ENCODE measurements at places on chromosomes 4 and X.

DNA sequence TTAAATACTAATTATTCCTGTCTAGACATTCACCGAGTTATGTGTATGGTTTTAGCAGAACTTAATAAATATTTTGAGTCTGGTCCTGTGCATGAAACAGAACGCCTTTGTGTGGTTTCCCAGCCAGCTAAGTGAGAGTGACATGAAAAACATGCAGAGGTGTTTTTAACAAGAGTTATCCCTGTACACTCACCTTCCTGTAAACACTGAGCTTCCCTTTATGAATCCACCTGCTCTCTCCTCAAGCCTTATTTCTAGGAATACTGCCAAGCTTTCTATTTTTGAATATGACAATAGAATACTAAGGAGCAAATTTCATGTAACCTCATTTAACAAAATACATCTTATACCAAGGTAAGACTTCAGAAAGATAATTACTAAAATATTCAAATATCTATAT lies 270.3 kb upstream of the CTSO start:
- no peak for DNase-seq

DNA sequence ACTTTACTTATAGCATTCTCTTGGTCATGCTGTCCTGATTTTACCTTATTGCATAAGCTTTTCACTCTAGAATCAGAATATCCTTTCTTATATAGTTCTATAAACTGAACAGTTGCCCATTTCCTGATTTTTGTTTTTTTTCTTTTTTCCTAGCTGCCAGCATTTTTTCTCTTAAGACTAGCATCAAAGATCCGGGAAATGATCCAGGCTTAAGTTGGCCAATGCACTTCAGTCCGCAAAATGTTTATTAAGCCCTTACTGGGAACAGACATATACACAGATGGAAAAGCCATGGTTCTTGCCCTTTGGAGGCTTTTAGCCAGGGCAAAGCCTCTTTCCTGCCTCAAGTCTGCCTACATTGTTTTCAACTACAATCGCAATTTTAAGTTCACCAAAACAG lies 10.1 kb upstream of the BMP2K start:
- no peak for DNase-seq

GRCh38 chr4:89657931-89658700 lies 178.8 kb downstream of the SNCA start:
- DNase-seq = no peak

DNA sequence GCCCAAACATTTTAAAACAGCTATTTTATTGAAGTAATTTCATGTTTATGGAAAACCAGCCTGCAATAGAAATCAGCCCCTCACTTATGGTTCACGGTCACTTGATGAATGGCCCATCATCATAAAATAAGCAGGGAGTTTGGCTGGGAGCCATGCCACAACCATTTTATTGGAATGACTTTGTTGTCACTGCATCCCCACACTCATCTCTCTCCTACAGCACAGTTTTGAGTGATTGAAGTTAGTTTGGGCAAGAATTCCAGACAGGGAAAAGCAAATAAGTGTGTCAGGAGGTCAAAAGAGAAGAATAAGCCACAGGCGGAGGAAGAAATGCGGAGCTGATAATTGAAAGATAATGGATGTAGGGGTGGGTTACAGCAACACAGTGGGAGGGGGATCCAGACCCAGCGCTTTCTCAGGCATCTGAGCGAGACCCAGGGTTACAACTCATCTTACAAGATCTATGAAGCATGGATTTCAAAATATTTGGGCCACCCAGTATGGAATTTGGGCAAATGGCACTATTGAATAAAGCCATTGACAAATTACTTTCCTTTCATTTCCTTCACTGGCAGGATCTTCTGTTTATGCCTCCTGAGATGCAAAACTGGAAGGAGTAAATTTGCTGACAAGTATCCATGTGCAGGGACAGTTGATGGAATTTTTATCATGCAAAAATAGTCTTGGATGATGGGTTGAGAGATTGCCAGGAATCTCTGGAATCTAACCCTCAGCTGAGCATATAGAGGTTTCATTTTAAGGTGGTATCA lies 100.8 kb downstream of the SHROOM3 start:
- DNase-seq = no peak

DNA sequence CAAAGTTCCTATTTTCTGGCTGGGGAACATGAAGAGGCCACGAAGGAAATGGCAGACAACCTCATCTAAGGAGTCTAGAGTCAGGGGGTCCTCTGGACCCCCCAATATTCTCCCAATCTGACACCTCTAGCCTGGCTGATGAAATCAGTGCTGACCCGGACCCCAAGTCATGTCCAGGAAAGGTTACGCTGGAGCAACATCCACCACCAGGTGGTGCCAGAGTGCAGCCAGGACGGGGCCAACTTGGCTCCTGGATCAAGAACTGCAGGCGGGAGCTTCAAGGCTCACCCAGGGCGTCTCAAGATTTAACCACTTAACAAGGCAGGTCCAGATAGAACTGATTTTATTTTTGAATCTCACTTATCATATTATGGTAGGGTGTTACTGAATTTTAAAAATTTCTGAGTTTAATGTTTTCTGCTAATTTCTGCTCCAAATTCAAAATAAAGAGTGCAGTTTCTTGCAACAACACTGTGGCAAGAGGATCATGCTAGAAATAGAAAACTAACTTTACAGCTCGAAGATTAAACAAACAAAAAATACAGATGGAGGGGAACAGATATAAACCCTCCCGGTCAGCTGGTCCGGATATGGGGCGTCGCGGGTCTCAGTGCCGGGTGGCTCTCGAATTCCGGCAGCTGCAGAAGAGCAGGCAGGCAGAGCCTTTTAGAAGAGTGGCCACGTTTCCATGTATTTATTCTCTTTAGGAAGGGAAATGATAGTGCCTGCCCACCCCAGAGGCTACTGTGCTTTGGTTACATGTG lies 135.5 kb downstream of the AFAP1 start:
- DNase-seq = peak; percentile 65

DNA sequence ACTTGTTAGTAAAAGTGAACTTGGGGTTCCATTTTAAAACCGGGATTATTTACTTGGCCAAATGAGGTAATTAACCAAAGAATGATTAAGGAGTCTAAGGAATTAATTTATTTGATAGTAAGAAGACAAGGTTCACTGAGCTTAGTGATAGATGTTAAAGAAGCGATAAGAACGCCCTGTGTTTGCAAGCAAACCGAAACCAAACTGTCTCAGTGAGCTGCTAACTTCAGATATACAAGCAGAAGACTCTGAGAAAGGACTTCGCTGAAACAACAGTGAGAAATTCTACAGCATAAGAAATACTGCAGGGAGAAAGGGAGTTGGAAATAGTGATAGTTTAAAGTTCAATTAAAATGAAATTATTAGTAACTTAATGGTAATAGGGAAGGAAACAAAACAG lies 37.6 kb upstream of the SHISA3 start:
- DNase-seq = no peak

GRCh38 chrX:12958059-12958458 lies 16.9 kb upstream of the TMSB4X start:
- DNase-seq = no peak

GRCh38 chr4:96681218-96681617 lies 841.3 kb downstream of the PDHA2 start:
- no peak for DNase-seq

DNA sequence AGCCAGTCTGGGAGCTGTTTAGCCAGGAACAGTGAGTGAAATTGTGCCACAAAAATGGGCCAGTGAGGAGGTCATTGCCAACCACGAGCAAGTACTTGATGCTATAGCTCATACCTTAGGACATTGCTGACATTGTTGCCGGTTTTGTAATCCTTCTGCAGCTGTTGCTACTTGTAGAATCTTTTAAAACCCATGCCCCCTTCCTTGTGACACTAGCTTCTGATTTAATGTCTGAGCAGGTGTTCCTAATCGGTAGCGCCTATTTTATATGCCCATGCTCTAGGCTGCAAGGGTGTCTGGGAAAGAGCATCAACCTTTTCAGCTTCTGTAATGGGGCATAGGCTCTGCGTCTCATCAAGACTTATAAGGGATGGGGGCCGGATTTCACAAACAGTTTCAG lies 2.6 kb downstream of the POLA1 start:
- DNase-seq = no peak

- no peak for DNase-seq
These were observed 4.9 kb upstream of the WDFY3 start for GRCh38 chr4:84971319-84971932.

GRCh38 chr4:8260656-8261111 lies 8.9 kb upstream of the HTRA3 start:
- no peak for DNase-seq

DNA sequence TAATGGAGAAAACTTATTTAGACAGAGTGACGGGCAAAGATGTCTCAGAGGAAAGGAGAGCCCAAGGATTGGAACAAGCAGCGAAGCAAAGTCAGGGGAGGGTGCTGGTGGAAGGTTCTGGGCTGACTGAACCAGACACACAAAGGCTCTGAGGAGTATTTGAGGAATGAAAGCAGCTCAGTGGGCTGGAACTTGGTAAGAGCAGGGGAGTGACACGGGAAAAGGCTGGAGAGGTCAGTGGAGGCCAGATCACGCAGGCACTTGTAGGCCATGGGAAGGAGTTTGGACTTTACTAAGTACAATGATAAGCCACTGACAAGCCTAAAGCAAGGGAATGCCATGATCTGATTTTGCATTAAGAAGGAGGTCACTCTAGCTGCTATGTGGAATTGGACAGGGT lies 71.4 kb downstream of the TSC22D3 start:
- no peak for DNase-seq

- DNase-seq = no peak
These were observed 101.7 kb upstream of the MBNL3 start for GRCh38 chrX:132590350-132591026.

GRCh38 chrX:57573754-57574153 lies 18.1 kb upstream of the ZXDB start:
- no peak for DNase-seq

DNA sequence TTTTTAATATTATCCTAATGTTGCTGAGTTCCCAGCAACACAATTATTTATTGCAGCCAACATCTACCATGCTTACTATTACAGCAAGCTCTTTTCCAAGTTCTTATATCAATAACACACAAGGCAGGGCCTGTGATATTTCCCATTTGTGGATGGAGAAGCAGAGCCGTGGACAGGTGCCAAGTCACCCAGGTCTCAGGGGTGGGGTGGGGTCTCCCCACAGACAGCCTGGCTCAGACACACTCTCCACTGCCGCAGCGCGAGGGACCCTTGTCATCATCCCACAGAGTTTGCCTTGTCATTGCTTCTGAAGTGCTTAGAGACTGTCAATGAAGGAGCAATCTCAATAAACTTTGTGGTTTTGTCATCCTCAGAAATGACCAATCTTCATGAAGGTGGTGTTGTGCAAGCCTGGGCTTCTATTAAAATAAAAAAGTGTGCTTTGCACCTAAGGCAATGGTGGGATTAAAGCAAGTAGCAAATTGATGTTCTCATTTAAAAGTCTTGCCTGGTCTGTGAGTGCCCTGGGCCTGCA lies 76.1 kb downstream of the SORBS2 start:
- DNase-seq = no peak

DNA sequence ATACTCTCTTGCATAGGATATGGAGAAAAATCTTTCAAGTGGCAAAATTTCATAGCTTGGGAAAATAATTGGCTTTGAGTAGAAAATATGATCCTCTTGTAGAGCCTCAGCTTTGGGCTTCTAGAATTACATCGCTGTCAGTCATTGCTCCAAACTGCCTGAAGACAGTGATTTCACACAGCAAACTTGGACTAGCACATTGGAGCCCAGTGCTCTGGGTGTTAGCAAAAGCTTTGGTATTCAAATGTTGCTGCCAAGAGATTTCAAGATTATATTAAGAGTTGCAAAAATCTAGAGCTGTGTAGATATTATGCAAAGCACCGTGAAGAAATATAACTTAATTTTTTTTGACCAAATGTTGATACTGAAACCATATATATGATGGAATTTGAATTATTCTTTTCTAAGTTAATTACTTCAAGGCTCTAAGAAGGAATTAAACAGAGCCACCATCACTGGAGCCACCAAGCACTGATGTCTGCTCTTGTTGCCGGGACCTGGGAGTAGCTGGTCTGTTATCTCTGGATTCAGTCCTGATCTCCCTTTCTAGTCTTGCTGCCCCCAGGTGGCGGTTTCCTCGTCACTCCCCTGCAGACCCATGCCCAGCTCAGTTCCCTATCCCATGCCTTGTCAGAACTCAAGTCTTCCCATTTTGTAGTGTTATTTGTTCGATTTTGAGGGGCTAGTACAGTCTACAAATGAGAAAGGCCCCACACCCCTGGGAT lies 260.7 kb upstream of the SFRP2 start:
- no peak for DNase-seq

DNA sequence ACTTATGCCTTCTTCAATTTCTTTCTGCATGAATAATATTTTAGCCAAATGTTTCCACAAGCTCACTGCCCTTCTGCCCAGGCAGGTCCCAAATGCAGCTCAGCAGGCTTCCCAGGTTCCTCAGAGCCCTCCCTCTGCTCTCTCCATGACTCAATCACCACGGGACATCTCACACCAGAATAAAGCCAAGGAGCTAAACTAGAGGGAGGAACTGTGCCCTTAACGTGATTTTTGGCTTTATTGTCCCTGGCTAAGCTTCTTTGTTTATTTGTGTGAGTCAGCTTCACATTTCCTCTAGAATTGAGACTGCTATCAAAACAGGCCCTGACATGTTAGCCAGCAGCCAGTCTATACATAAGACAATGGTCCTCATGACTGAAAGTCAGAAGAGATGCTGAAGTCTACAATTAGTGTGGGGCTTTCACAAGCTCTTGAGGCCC lies 186.4 kb upstream of the GALNT7 start:
- no peak for DNase-seq

- DNase-seq = no peak
These were observed 75.1 kb upstream of the PGRMC2 start for GRCh38 chr4:128362760-128363159.

GRCh38 chrX:39905946-39906345 lies 191.8 kb downstream of the BCOR start:
- no peak for DNase-seq

GRCh38 chr4:169774466-169775445 lies 17.0 kb upstream of the HPF1 start:
- DNase-seq = no peak

DNA sequence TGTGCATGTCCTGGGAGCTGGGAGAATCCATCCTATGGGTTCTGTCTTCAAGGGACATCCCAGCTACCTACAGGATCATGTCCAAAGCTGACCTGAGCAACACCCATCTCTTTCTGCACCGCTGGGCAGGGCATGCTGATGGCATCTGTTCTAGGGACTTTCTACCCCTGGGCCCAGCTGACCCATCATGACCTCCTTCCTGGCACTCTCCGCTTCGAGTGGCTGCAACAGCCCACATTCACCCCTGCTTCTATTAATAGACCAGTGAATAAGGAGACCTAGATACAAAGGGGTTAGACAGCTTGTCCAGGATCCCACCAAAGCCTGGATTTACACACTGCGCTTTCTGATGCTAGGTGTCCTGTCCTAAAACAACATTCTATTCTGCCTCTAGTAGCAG lies 44.6 kb upstream of the GPR173 start:
- no peak for DNase-seq

GRCh38 chr4:81307991-81308390 lies 93.0 kb upstream of the PRKG2 start:
- DNase-seq = no peak

- no peak for DNase-seq
These were observed 160.3 kb upstream of the VEGFC start for GRCh38 chr4:176953021-176953420.

DNA sequence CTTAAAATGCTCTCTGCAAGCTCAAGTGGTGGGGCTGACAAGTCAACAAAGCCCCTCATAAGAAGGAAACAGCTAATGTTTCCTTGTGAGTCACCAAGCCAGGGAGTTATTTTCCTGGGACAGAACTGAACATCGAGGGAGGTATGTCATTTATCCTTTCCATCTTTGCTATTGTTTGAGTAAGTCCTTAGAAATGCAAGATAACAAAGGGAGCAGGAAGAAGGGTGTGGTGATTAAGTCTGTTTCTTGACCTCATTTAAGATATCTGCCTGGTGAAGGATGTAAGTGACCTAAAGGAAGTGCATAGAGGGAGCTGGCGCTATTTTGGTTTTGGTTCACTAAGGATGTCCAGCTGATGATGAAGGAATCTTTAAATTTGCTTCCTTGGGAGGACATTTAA lies 39.9 kb downstream of the ATG4A start:
- DNase-seq = no peak
